ENCODE measurements at places on chromosomes 11 and 22.

DNA sequence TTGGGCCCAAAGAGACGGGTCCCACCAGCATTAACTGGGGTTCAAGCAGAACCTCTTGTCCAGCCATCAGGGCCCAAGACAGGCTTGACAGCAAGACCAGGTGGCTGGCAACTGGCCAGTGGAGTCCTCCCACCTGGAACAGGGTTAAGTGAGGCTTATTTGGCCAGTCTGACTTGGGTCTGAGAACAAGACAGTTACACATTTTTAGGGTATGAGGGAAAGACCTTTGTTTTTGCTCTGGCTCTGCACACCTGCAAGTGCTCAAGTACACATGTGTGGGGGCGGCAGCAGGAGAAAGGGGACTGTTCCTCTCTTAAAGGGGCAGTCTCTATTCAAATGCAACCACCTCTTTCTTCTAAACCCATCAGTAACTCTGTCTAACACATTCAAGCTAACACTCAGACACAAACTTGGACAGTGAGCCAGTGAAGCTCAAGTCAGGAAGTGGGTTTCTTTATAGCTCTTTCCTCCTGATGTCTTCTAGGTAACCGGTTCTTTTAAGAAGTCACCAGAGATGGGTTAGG, 116.2 kb downstream of the ETS1 start:
- DNase-seq = no peak

GRCh38 chr22:36222887-36223450, 16.4 kb downstream of the APOL2 start:
- DNase-seq = no peak

DNA sequence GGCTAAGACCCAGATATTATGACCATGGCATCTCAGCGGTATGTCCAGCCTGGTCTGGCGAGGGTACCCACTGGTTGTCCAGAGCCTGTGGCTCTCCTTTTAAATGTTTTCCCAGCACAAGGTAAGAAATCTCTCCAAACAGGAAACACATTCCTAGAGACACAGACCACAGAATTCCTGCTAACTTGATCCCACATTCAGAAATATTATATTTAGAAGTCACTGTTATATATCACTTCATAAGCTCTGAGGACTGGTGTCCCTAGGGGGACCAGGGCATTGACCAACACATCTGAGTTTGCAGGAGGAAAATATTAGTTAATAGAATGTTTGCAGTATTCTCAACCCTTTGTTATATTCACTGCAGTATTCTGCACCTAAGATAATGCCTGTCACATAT, 23.1 kb downstream of the TMPRSS13 start:
- DNase-seq = no peak

DNA sequence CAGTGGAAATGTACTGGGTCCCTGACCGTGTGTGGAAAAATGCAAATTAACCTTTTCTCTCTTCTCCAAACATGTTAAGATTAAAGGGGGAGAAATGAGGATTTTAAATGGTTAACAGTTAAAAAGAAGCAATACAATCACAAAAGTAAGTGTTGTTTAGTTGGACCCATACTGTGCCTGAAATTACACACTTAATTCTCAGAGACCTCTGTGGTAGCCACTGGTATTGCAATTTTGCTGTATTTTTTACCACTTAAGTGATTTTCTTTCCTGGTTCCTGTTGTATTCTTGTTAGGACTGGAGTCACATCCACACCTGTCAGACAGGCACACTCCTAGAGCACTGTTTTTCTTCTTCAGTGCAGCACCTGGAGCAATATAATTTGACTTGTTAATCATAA, 179.6 kb upstream of the PDGFD start:
- DNase-seq = peak; percentile 24

- DNase-seq = no peak
Measured at GRCh38 chr22:22926370-22927195, 39.0 kb downstream of the IGLL5 start.

GRCh38 chr11:103202048-103202651, 92.9 kb downstream of the DYNC2H1 start:
- DNase-seq = peak; percentile 79

- DNase-seq = peak; percentile 51
Measured at GRCh38 chr11:76910620-76911414, 50.1 kb downstream of the ACER3 start.
